ENCODE measurements at places on chromosomes 1 and 21.
A peak's percentile ranks its signal among the peaks of the same experiment; 100 is the strongest.

- DNase-seq = no peak
Observed at GRCh38 chr1:209519786-209520185, 63.7 kb upstream of the CAMK1G start.

DNA sequence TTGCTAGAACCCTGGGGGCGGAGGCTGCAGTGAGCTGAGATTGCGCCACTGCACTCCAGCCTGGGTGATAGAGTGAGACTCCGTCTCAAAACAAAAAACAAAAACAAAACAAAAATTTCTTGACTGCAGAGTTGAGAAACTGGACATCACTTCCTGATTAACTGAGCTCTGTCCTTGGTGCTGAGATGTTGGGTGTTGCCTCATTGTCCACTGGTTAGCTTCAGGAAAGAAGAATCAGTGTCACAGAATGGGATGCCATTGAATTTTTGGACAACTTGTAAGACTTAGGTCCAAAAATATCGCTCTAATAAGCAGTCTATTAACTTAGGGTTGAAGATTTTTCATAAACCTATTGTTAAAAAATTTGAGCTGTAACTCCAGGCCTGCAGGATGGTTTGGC lies 23.8 kb upstream of the KCNA10 start:
- DNase-seq = peak; percentile 41

DNA sequence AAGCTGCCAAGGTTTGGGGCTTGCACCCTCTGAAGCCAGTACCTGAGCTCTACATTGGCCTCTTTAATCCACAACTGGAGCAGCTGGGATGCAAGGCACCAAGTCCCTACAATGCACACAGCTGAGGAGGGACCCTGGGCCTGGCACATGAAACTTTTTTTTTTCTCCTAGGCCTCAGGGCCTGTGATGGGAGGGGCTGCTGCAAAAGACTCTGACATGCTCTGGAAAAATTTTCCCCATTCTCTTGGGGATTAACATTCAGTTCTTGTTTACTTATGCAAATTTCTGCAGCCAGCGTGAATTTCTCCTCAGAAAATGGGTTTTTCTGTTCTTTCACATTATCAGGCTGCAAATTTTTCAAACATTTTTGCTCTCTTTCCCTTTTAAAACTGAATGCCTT lies 1072.2 kb downstream of the BRINP3 start:
- no peak for DNase-seq

GRCh38 chr1:18989176-18989799 lies 32.8 kb upstream of the IFFO2 start:
- no peak for DNase-seq

GRCh38 chr21:44990921-44991320 lies 51.1 kb downstream of the SLX9 start:
- DNase-seq = no peak

DNA sequence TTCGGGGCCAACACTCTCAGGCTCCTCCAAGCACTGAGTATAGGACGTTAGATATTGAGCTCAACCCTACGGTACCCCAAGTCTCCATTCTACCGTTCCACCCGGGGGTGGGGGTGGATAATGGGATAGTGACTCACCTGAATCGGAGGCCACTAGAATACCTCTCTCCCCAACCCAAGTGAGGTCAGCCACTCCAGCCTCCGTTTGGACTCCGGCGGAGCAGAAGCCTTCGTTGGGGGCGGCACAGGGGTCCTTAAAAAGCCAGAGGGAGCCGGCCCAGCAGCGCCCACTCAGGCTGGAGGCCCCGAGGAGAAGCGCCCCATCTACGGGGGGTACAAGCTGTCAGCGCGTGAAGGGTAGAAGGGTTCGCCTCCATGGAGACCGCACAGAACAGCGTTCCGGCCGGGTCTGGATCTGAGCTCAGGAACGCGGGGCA lies 556 bp downstream of the WDR77 start:
- DNase-seq = peak; percentile 14
